ENCODE measurements at places on chromosomes 1 and 21. TPM values are rescaled to one million over a fixed set of nuclear protein-coding genes. Genes with fewer than 3 reads are reported as not detected.

Gene TSNAX
- polyA plus RNA-seq: 35.6 TPM

Gene XCL1
- polyA plus RNA-seq: not detected

Gene TMEM269
- not detected for polyA plus RNA-seq

Gene NMNAT2
- polyA plus RNA-seq: 0.16 TPM

Gene CADM3
- polyA plus RNA-seq: 0.01 TPM

Gene AMPD1
- not detected for polyA plus RNA-seq

- no peak for DNase-seq
Measured at GRCh38 chr1:245179706-245180105, 24.9 kb downstream of the KIF26B start.

- no peak for DNase-seq
Measured at GRCh38 chr1:65022216-65022615, 55.9 kb upstream of the JAK1 start.

DNA sequence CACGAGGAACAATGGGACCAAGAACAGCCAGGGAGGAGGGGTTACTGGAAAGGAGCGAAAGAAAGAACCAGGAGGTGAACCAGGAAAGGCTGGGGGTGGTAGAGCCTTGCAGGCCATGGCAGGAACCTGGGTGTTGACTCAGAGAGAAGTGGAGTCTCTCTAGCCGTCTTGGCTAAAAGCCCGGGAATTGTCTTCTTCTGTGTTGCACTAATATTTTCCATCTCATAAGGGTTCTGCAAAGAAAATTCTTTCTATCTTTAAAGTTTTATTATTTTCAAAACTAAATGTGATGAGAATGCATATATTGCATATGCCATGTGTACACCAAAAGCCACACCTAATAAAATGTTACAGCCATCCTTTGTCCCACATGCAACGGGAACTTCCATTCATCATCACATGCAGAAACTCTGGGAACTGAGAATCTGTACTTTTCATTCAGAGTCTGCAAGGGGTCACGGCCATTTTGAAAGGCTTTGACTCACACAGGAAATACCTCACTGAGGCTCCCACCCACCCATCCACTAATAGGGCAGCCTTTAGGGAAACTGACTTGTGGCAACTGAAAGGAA lies 38.0 kb downstream of the ERG start:
- no peak for DNase-seq

- no peak for DNase-seq
Measured at GRCh38 chr1:152886085-152886484, 8.0 kb downstream of the SMCP start.

DNA sequence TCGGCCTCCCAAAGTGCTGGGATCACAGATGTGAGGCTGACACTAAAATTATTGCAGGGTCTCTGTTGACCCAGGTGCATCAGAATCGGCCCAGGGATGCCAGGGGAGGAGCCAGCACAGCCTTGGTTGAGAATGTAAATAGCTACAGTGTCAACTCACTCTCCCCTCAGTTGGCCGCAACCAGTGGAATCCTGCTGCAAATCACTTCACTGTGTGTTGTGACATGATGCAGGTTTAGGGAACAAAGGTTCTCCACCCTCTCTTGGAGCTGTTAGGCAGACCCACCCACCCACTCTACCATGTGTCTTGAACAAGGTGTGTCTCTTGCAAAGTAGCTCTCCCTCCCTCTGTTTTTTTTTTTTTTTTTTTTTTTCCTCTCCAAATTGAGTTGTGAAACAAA lies 60.5 kb upstream of the SOD1 start:
- DNase-seq: no peak

- no peak for DNase-seq
Measured at GRCh38 chr1:153771841-153772593, 3.2 kb upstream of the SLC27A3 start.

GRCh38 chr1:218242171-218242570 lies 42.9 kb upstream of the RRP15 start:
- DNase-seq: no peak

DNA sequence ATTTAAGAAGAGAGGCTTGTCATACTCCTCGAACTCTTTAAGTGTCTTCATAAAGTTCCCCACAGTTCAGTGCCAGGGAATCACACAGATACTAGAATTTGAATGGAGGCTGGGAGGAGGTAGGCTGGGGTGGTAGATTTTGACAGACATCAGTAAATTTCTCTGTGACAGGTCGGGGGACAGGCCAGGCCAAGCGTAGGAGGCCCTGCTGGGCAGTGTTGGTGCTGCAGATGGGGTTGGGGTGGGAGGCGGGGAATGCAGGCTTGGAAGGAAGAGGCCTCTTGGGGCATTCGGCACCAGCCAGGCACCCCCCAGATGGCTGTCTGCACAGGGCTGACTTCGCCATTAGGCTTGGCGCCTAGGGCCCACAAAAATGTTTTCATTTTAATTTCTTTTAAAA lies 84.0 kb downstream of the MAN1C1 start:
- DNase-seq: no peak

DNA sequence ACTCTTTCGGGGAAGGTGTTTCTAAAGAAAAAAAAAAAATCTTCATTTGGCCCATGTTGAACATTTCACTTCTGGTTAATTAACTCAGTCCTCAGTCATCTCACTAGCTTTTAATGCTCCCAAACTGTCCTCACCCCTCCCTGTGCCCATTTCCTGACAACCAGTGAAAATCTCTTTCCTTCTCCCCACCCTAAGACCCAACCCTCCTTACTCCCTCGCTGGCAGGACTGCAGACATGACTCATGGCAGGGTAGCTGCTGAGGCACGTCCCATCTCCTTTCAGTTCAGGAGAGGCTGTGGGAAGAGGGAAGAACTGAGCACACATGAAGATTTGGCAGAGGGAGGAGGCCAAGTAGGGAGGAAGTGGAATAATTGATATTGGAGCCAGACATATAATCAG lies 12.6 kb downstream of the PKP1 start:
- DNase-seq: no peak

- no peak for DNase-seq
Measured at GRCh38 chr1:28644494-28644893, 1.6 kb upstream of the TAF12 start.

DNA sequence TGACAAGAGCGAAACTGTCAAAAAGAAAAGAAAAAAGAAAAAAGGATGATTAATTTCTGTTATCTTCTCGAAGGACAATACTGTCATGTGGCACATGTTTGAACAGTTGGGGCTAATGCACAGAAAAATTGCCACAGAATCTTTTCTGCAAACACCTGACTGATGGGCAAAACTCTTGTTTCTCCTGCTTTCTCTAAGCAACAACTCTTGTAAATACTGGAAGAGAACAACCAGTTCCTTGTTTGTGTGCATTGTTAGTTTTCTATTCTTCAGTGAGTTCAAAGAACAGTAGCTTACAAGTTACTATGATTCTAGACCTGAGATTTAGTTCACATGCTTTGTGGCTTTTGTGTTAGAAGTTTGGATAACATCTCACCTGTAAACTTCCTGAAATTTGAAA lies 60.7 kb downstream of the CDC14A start:
- DNase-seq: no peak

DNA sequence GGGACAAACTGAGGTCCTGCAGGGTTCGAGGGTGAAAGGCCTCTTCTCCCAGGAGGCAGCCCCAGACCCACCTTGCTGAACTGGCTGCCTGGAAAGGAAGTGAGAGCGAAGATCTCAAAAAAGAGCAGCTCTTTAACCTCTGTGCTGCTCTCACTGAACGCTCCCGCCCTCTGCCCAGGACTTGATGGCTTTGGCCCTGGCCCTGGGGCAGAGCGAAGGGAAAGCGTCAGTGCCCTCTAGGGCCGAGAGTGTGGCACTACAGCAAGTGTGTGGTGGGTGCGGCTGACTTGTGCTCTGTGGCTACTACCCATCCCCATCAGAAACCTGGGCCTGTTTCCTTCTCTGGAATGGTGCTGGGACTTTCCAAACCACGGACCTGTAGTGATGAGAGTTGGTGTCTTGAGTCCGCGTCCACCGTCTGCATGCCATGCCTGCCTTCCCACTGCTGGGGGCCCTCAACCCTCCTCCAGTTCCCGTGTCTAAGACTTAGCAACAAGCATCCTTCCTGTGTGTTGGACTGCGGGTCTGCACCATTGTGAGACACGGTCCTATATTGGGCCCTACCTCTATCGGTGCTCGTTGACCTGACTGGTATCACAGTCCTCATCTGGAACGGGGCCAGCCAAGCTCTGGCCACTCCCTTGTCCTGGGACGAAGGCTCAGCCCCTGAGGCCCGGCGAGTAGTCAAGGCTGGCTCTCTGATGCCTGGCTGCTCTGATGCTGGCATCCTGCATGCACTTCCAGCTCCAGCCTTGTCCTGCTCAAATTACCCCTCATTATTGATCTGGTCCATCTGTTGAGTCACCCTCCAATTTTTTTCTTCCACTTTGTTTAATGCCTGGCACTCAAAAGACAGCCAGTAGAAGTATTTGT lies 180.3 kb downstream of the DISC1 start:
- DNase-seq: no peak

DNA sequence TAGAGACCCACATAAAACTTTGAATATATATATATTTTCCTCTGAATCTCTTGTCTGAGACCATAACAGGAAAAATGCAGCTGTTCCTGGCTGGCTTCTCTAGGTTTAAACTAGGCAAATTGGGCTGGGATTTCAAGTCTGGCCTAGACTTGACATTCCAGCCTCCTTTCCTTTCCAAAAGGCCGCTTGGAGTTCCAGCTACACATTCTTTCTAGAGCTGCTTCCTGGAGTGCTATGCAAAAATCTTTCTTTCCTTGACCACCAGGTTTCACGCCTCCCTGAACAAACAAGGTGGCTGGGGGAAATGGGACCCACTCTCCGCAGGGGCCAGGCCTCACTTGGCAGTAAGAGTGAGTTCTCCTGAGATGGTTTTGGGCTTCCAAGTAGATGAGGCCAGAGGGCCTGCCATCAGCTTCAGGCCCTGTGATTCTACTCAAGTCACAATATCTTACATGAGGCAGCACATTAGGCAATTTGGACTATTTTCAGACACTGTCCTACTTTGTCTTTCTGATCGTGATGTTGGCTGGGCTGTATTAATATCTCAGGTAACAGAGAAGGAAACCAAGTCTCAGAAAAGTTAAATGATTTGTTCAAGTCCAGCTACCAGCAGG lies 102.4 kb downstream of the FAM78B start:
- DNase-seq: no peak

DNA sequence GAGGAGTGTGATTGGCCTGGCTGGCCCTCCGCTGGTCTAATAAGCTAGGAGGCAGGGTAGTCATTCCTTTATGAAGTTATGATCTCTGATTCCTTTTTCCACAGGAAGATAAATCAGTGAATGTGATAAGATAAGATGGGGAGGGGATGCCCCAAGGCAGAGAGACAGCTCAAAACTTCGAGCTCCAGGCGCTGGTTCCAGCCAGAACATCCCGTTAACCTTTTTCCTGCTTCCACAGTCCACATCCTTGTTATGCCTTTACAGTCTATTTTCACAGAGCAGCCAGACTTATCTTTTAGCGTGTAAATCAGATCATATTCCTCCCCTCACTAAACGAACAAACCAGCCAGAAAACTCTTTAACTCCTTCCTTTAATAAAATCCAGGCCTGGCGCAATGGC lies 38.5 kb upstream of the BMP8B start:
- no peak for DNase-seq

DNA sequence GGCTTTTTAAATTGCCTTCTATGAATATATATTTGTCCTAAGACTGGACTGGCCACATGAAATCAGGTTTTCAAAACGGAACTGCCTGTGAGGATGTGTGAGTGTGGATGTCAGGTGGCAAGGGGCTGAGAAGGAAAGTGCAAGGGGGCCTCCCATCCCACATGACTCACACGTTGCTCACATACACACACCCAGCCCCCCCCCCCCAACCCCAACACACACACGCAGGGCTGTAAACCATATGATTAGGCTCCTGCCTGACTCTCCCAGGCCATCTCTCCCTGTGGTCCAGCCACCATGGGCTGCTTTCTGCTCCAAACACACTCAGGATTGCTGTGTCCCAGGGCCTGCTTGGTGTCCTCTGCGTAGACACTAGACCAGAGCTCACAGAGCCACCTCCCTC lies 22.4 kb downstream of the DEGS1 start:
- DNase-seq: no peak

DNA sequence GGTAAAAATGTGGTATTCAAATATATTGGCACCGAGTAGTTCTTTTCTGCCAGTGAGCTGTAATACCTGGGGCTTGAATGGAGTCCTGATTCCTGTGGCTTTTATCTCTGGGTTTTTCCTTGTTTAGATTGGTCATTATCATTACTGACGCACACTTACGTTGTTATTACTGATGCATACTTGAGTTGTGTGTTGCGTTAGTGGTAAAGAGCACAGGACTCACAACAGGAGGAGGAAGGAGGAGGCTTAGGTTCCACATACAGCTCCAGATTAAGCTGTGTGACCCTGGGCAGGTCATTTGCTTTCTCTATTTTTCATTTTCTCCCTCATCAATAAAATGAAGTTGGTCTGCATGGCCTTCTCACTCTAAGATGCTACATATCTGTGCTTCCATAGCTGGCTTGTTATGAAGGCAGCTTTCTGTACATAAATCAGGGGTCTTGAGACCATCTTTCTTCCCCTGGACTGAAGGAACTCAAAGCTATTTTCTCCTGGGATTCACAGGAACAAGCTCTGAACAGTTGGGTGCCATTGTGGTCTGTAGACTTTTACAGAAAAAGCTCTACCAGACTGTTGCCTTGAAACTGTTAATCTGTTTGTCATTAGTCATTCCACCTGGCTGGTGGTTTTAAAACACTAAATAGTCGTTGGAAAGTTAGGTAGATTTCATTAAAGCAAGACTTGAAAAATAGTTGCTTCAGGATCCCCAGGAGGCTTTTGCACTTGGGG lies 5.6 kb downstream of the ARID1A start:
- DNase-seq: no peak

GRCh38 chr1:5447503-5447960 lies 544.7 kb downstream of the NPHP4 start:
- no peak for DNase-seq

- no peak for DNase-seq
Measured at GRCh38 chr1:156319664-156320063, 18.4 kb downstream of the CCT3 start.

- peak; percentile 65 for DNase-seq
Measured at GRCh38 chr1:232428786-232429530, 201.0 kb downstream of the SIPA1L2 start.

DNA sequence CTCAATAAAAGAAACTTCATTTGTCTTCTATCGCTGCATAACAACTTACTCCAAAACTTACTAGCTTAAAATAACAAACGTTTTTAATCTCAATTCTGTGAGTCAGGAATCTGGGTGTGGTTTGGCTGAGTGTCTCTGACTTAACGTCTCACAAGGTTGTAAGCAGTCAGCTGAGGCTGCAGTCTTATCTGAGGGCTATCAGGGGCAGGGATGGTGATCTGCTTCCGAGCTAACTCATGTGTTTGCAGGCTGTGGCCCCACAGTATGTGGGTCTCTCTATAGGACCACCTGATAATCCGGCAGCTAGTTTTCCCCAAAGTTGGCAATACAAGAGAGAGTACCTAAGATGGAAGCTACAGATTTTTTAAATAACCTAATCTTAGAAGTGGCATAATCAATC lies 234.2 kb upstream of the FGGY start:
- DNase-seq: peak; percentile 34

Measured in AG04450 (cell line).